ENCODE measurements at places on chromosomes 6 and 20. TPM values are rescaled to one million over a fixed set of nuclear protein-coding genes. Genes with fewer than 3 reads are reported as not detected.

FAM229B gene
- total RNA-seq, result 26.5 TPM

MLIP gene
- total RNA-seq, result 8.0 TPM

ENPP4 gene
- 18.4 TPM for total RNA-seq

VSX1 gene
- total RNA-seq, result 131 TPM

BPI gene
- 2.4 TPM for total RNA-seq

EYA2 gene
- 18.0 TPM for total RNA-seq

PPP1R3G gene
- 2.8 TPM for total RNA-seq

DCDC2 gene
- total RNA-seq, result 5.9 TPM

WFDC5 gene
- not detected for total RNA-seq

SYNJ2 gene
- total RNA-seq, result 9.3 TPM

SDC4 gene
- total RNA-seq, result 42.4 TPM

TRERF1 gene
- total RNA-seq, result 9.6 TPM

ZNF831 gene
- total RNA-seq, result 0.16 TPM

All from camera-type eye (tissue), 1 donor.